Activated CD8-positive, alpha-beta T cell treated with anti-CD3 and anti-CD28 coated beads for 36 hours (primary cell): ENCODE measurements at places on chromosomes 5 and 9.

GRCh38 chr9:84153885-84154284 is 173.3 kb downstream of the RMI1 start:
- no peaks in the 10 kb centered on the region for H3K36me3 ChIP-seq
- H3K4me1 ChIP-seq = no peaks in the 10 kb centered on the region
- DNase-seq = no peak
- no peak overlapping the region for H3K4me3 ChIP-seq

DNA sequence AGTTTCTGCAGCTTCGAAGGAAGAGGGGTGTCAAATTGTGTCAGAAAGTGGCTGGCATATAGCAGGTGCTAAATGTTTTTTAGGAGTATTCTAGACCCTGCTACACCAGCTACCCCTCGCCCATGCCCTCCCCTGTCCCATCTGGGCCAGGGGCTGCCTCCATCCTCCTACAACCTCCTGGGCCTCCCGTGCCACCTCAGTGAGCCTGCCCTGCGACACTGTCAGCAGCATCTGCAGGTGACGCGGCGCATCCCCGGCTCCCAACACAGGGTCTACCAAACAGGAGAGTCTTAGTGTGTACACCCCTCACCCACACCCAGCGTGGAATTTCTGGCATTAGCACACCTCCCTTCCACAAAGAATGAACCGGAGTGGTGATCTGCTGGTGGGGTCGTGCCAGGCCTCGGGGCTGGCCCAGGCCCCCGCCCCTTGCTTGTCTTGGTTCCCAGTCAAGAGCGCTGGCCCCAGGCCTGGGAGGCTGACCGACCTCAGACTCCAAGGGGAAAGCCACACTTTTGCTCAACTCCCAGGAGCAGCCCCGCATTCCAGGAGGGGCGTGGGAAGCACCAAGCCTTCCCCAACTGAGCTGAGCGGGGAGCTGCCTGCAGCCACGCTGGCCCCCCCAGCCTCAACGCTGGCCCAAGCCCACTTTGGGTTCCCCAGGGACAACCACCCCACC is 55.2 kb downstream of the NEURL1B start:
- H3K4me3 ChIP-seq = no peak overlapping the region
- peaks cover 12% of the 10 kb centered on the region for H3K4me1 ChIP-seq
- no peak for DNase-seq
- H3K27ac ChIP-seq = no peak overlapping the region
- peaks cover 6% of the 10 kb centered on the region for H3K27me3 ChIP-seq

GRCh38 chr5:154118893-154119336 is 71.6 kb upstream of the GALNT10 start:
- H3K27ac ChIP-seq = no peak overlapping the region
- H3K36me3 ChIP-seq = peaks cover 3% of the 10 kb centered on the region
- peaks cover 9% of the 10 kb centered on the region for H3K27me3 ChIP-seq
- no peaks in the 10 kb centered on the region for H3K4me1 ChIP-seq
- H3K4me3 ChIP-seq = no peak overlapping the region
- DNase-seq = no peak

DNA sequence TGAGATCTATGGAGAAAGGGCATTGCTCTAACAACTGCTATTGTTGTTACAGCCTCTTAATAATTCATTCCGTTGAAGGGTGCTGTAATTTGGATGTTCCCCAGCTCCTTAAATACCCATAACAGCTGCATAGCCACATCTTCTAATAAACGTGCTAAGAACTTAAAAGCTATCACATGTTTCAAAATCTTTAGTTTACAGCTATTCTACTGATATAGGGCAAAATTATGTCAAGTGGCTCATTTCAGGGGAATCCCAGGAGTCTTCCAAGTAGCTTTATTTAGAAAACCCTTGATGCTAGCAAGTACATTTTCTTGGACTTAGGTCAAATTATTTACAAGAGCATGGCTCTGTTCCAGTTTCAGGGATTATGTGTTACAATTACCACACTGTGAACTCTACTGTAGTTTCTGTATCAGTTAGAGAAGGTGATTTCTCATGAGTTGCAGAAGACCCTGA is 990.4 kb upstream of the ACO1 start:
- DNase-seq = no peak
- H3K36me3 ChIP-seq = no peaks in the 10 kb centered on the region
- H3K4me1 ChIP-seq = peaks cover 12% of the 10 kb centered on the region
- no peak overlapping the region for H3K27ac ChIP-seq

DNA sequence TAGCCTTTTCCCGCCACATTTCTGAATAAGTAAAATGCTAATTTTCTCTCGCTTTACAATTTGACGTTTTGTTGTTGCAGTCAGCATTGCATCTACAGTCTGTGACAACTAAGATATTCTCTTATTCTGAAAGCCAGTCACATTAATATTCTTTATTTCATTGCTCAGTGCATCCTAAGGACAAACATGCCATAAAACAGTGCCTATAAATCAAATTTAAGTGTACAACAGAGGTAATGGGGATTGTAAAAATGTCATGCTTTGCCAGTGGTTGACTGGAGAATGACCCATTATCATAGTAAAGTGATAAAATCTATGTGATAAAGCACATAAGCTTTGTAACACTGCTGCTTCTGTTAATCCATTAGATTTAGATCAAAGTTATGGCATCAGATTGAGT is 1850.0 kb upstream of the ACO1 start:
- DNase-seq = no peak
- no peaks in the 10 kb centered on the region for H3K4me1 ChIP-seq
- no peaks in the 10 kb centered on the region for H3K36me3 ChIP-seq
